ENCODE measurements at places on chromosomes 5 and 9.

DNA sequence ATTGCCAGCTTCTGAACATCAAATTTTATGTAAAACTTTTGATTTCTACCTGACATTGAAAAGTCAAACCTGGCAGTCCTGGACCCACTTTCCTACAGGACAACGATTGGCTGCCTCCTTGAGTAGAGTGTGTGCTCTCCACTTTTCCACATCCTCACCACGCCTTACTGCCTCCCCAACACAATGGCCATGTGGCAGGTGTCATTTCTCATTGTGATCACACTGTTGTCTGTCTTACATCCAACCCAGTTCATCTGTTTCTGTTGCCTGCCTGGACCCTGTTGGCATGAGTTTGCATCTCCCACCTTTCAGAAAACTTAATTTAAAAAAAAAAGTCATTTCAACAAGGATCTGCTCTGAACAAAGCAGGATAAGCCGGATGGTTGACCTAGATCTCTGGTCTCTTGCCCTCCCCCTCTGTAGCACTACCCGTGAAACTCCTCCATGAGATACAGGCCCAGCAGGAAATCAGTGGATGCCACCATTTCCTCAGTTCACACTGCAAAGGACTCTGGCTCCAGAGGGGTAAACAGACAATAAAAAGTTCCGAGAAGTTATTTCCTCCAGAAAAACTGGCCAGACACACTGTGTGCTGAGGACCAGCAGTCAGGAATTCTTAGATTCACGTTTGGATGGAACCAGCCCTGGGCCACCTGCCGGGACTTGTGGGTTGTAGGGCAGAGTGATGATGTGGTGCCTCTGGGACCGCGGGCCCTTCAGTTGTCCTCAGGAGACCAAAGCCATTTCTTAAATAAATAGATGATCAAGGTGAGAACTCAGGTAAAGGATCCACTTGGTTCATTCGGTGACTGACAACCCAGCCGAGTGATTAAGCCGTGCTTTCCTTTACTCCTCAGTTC lies 48.6 kb downstream of the AMBP start:
- DNase-seq = no peak

DNA sequence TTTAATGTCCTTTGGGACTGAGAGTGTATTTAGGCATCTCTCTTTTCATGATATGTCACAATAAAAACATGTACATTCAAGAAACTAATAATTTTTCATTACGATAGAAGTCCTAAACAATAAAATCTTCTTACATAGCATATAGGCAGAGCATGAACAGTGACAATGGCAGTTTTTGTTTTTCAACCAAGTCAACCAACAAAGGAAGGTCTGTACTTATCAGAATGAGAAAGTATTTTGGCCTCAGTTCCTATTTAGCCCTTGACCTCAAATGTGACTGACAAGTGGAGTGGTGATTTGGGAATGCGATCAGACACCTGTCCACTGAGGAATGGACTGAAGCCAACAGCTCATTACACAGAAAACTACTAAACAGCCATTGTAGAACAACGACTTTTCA lies 219.5 kb downstream of the TMEM161B start:
- DNase-seq = no peak

DNA sequence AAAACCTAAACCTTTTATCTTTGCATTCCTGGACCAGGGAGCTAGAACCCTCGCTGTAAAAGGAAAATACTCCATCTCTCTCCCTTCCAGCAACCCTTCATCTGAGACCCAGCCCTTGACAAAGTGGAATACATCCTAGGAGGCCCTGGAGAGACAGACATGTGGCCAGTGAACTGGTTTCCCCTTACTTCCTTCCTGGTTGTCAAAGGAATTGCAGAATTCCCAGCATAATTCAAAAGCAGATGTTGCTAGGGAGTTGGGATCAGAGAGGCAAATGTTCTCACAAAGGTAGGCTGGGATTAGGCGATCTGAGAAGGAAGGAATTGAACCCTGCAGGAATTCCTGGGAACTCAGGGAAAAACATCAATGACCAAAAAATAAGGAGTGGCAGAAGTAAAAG lies 80.9 kb downstream of the MARCHF3 start:
- no peak for DNase-seq

DNA sequence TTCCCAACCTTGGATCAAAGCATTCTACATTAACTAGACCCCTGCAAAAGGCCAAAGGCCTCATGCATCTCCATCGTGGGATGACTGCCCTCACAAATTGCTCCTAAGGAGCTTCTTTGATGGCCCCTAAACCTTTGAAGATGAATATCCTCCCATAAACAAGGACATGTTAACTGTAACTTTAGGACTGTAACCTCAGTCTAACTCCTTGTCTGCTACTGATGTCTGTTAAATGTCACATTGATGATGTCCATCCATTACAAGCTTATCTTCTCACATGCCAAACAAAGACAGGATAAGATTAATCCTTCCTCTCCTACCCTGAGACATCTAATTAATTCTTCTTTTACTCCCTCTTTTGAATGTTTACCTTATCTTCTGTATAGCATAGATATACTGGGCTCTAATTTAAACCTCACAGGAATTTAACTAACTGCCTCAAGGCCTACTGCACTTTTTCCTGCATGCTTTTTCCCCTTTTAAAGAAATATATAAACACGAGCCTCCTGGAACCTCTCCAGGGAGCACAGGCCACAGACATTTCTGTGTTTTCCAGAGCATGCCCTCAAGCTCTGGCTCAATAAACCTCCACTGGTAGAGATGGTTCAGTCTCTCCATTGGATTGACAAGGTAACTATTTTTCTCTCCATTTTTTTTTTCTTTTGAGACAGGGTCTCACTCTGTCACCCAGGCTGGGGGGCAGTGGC lies 90.6 kb upstream of the SLC25A48 start:
- DNase-seq = no peak

DNA sequence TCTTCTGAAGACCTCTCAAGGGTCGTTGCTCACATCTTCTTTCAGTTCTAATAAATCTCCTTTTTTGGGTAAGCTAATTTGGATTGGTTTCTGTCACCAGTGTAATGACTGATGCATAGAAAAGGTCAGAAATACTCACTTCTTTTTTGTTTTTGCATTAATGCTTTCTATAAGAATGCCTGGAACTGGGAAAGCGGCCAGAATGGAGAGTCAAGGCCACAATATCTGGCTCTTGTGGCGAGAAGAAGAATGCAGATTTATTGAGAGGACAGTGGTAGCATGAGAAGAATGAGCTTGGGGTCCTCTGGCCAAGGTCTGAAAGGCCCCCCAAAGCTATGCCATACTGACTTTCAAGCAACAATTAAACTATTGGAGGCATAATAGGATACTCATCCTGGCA lies 88.0 kb upstream of the SLC12A2 start:
- DNase-seq = no peak

DNA sequence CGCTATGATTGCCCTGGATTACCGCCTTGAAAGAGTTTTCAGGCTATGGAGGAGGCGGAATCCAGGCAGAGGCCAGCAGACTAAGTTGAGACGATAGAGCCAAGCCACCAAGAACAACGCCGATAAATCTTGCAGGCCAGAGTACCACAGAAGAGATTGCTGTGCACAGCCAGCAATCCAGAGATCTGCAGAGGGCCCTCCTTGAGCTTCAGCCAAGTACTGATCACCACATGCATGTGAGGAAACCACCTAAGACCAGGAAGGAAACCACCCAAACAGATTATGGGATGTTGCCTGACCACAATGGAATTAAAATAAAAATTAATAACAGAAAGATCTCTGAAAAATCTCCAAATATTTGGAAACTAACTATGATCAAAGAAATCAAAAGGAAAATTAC lies 74.9 kb downstream of the GCNT4 start:
- no peak for DNase-seq

DNA sequence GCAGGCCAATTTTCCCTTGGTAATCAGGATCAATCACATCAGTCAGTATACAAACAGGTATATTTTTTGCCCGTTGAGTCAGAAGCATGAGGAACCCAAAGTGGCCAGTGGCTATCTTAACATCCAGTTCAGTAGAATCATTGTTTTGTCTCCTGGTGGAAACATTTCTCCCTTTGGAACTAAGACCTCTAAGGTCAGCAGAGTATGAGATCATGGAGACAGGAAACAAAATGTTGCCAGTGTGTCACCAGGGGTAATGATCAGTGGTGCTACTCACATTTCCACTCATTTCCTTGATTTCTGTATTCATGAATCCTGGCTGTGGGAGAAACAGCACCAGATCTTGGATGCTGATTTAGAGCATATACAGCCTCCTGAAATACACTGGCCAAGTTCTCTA lies 553.0 kb downstream of the CSNK1G3 start:
- DNase-seq = no peak

- DNase-seq = no peak
Observed at GRCh38 chr5:173872957-173873305, 15.2 kb upstream of the CPEB4 start.

DNA sequence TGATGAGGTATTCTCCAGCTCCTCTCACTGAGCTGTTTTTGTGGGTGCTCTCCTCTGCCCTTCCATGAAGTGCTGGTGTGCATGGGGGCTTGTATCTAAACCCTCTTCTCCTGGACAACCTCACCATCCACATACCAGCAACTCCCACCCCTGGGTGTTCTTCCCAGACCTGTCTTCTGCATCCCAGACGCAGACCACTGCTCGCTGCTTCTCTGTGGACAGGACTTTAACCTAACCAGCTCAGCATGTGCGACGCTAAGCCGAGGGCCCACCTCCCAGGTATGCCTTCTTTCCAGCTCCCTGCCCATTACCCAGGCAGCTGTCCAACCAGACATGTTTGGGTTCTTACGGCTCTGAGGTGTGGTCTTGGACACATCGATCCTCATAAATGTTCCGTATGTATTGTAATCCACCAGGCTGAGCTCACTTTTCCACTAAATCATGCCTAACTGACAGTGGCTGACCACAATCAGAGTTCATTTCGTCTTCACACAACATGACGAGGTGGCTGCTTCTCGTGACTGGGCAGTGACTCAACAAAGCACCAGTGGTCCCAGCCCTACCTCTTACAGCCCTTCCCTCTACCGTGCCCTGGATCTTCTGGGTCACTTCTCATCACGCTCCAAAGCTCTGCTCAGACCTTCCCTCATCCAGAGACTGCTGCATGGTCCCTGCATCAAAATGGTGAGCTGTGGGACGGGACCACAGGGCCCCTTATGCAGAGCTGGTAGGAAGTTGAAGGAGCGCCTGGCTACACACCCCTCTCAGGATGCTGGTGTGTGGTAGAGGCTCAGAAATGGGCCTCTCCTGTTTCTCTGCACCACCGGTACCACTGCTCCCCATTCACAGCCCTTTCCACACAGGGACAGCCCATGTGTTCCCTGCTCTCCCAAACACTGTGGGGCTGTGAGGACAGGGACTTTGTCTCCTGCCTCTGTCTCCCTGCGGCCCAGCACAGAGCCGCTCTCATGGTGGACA lies 9.6 kb upstream of the PTGES2 start:
- DNase-seq = no peak

GRCh38 chr9:134637696-134638501 lies 3.7 kb upstream of the COL5A1 start:
- no peak for DNase-seq

DNA sequence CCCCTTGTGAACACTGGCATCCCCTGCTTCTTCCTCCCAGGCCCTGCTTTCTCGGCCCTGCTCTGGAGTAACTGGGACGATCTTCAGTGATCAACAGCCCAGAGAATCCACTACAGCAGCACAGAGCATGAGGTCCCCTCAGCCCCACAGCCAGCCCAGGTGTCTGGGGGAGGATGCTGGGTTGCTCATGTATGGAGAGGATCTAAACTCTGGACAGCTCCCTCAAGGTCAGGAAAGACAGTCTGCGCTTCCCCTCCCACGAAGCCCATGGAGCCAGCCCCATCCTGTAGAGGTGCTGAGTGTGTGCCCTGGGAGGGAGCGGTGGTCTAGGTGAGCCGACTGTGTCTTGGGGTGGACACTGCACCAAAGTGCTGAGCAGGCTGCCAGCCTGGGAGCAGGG lies 190.2 kb downstream of the GABBR2 start:
- DNase-seq = no peak

DNA sequence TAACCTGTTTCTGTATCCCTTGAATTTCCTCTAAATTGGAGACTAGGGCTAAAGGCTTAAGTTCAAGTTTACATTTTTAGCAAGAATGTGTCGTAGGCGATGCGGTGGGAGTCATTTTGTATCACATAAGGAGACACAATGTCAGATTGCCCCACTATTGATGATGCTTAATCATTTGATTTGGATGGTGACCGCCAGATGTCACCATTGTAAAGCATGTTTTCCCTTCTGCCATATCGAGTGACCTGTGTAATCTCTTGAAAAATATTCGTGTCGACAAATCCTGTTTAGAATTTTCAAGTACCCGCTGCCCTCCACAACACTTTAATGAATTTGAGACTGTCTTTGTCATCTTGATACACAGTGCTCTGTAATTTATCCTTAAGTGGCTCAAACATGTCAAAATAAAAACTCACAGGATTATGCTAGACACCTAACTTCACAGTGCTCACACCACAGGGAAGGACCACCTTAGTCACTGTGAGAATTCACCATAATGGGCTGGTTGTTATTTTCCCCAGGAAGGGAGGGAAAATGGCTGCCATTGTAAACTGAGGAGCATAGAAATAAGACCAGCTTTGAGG lies 34.5 kb upstream of the SLC46A2 start:
- DNase-seq = no peak

DNA sequence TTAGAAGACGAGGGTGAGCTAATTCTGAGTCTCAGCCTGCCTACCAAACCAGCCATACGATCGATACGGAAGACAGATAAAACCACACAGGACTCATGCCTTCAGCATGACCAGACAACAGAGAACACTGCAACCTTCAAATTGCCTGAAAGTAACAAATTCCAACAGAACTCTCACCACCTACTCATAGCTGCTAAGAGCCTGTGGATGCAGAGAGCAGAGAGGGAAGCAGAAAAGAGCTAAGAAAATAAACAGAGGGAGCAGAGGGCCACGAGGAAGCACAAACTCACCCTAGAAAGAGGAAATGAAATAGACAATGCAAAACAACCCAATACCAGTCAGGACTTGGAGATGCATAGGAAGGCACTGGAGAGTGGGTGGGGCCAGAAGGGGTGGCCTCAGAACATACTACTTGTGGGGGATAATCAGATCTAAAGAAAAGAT lies 86.7 kb upstream of the TAS2R1 start:
- DNase-seq = no peak

- no peak for DNase-seq
Observed at GRCh38 chr5:9063615-9064245, 482.1 kb downstream of the SEMA5A start.

- DNase-seq = no peak
Observed at GRCh38 chr5:95959888-95960666, 1.6 kb downstream of the ELL2 start.

DNA sequence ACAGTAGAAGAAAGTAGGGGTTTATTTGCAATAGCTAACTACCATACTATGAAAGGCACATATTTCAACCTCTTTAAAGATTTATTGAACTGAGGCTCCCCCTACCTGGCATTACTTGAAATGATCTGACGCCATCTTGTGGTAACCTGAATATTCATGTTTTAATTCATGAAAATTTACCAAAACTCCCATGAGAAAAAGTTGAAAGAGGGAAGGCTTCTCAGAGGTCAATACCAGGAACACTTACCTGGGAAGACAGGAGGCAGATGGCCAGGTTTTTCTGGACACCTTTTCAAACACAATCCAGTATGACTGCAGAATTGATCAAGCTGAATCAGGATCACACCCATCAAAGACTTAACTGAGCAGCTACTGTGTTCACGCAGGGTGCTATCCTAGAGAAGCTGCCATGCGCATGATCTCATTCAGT lies 9.4 kb downstream of the PRELID2 start:
- no peak for DNase-seq
